Activated CD4-positive, alpha-beta T cell treated with anti-CD3 and anti-CD28 coated beads for 36 hours (primary cell): ENCODE measurements at places on chromosomes 2 and 18. TPM values are rescaled to one million over a fixed set of nuclear protein-coding genes. Genes with fewer than 3 reads are reported as not detected.

GRCh38 chr2:43207553-43208300 is 18.7 kb downstream of the ZFP36L2 start:
- H3K4me1 ChIP-seq = peaks cover 20% of the 10 kb centered on the region
- no peaks in the 10 kb centered on the region for H3K27me3 ChIP-seq
- DNase-seq = no peak
- H3K27ac ChIP-seq = no peak overlapping the region

GRCh38 chr2:159592441-159592840 is 23.9 kb downstream of the BAZ2B start:
- H3K27me3 ChIP-seq = no peaks in the 10 kb centered on the region
- H3K36me3 ChIP-seq = no peaks in the 10 kb centered on the region
- DNase-seq = no peak
- no peak overlapping the region for H3K27ac ChIP-seq
- no peak overlapping the region for H3K4me3 ChIP-seq
- H3K4me1 ChIP-seq = no peaks in the 10 kb centered on the region

Gene COL3A1
- 0.12 TPM for total RNA-seq

Gene ZNF396
- 0.47 TPM for total RNA-seq

Gene FOXI3
- not detected for total RNA-seq
